T-helper 1 cell treated with Interleukin-12 subunit alpha and Interleukin-12 subunit beta and Interleukin-4 antibody, amounts not matched to agents 30 ng/mL and 1 ng/mL, for 36 hours (primary cell): ENCODE measurements at places on chromosomes 2 and 18. TPM values are rescaled to one million over a fixed set of nuclear protein-coding genes. Genes with fewer than 3 reads are reported as not detected.

Gene CD8A
- total RNA-seq: 2.4 and 2.6 TPM in 2 replicates

Gene D2HGDH
- total RNA-seq: 17.9 and 20.9 TPM in 2 replicates

Gene ZBTB7C
- 0.81 and 0.98 TPM in 2 replicates for total RNA-seq

Gene TMEM18
- 27.6 and 30.1 TPM in 2 replicates for total RNA-seq

Gene ALPP
- total RNA-seq: not detected in 2 replicates

Gene GDF7
- not detected in 2 replicates for total RNA-seq

Gene GPR55
- total RNA-seq: 0.76 and 0.98 TPM in 2 replicates

Gene MYO5B
- total RNA-seq: 0.27 and 0.85 TPM in 2 replicates

Gene STK36
- 16.6 and 17.6 TPM in 2 replicates for total RNA-seq

Gene SERPINB7
- not detected in 2 replicates for total RNA-seq

Gene CENPO
- total RNA-seq: 39.3 and 41.9 TPM in 2 replicates

Gene GNLY
- total RNA-seq: 330 and 349 TPM in 2 replicates

Gene MGAT4A
- total RNA-seq: 120 and 122 TPM in 2 replicates
